ENCODE measurements at places on chromosomes 4 and X.

- no peak for DNase-seq
Observed at GRCh38 chrX:37912777-37913176, 65.4 kb upstream of the DYNLT3 start.

DNA sequence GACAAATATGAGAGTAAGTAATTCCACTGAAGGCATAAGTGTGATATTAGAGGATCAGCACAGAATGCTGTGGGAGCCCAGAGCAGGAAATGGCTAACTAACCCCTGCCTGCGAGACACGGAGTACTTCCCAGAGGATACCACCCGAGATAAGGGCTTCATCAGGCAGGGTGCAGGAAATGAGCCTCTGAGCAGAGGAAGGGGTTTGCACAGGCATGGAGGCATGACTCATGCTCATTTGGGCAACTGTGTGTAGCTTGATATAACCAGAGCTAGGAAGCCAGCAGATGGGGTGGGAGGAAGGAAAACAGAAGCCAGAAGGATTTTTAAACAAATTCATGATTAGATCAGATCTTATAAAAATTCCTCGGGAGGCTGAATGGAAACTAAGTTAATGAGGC lies 70.0 kb upstream of the TSPAN5 start:
- DNase-seq, result no peak

GRCh38 chrX:38968344-38969216 lies 167.3 kb downstream of the MID1IP1 start:
- DNase-seq, result no peak

- no peak for DNase-seq
Observed at GRCh38 chr4:148649652-148650331, 207.6 kb upstream of the NR3C2 start.

DNA sequence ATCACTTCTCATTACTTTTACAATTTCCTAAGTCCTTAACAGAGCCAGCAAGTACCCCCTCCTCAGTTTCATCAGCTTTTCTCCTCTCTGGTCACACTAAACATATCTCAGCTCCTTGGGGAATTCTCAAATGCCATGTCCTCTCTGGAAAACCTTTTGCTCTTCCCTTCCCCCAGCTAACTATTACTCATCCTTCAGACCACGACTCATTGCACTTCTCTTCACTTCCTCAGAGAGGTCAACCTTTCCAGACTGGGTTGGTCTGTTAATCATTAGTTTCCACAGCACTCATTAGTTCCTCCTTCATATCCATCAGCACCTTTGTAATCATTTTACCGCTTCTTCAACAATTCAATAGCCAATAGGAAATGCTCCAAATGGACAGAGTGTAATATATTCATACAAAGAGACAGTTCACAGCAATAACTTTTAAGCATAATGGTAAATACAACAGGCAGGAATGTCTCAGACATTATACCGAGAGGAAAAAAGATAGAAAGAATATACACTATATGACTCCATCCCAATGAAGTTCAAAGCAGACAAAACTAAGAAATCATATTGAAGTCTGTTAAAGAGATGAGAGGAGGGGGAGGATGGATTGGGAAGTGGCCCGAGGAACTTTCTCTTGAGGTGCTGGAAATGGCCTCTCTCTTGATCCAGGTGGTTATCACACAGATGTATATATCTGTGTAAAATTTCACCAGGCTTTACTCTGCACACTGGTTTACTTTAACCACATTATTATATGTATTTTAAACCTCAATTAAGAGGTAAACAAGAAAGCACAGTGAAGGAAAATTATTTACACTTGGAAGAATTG lies 39.6 kb downstream of the DDX60L start:
- no peak for DNase-seq

- no peak for DNase-seq
Observed at GRCh38 chr4:38193236-38193863, 233.2 kb downstream of the PTTG2 start.

GRCh38 chr4:21979196-21979595 lies 30.6 kb upstream of the KCNIP4 start:
- DNase-seq, result no peak

DNA sequence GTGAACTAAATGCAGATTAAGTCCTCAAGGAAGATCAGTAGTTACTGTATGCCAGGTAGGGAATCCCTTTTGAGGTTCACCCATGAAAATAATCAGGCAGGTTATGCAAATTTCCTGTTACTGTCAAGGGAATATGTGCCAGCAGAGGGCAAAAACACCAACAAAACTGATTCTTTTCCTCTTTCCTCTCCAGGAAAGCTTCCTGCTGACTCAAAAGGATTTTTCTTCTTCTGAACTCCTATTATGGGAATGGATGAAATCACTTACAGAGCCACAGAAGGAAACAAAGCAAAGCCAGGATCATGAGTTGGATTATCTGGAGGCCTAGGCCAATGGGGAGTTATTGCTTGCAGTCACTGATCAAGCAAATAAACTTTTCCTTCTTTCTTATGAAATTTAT lies 49.7 kb downstream of the TMPRSS11F start:
- no peak for DNase-seq

DNA sequence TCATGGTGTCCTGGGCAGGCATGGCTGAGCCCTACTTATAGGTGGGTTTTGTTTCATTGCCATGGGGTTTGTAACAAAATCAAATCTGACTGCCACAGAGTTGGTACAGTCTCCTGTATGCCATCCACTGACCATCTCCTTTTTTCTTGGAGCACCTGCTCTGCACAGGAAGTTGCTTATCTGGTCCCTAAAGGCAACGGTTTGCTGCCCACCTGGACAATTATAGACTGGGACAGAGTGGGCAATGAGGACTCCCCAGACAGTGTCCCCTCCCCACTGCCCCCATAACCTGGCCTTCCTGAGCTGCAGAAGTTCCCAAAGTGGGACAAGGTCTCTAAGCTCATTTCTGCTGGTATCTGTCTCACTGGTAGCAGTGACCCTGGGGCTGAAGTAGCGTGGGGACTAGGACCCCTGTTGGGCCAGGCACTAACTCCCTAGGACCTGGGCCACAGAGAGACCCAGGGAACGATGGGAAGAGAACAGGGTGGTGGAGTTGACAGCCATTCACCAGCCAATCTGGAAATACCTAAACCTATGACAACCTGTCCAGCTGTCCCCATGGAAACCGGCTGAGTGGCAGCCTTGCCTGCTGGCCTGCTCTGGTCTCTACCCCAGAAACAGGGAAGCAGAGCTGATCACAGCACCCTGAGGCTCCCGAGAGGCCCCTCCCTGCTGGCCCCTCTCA lies 64.7 kb downstream of the WFS1 start:
- DNase-seq, result no peak

DNA sequence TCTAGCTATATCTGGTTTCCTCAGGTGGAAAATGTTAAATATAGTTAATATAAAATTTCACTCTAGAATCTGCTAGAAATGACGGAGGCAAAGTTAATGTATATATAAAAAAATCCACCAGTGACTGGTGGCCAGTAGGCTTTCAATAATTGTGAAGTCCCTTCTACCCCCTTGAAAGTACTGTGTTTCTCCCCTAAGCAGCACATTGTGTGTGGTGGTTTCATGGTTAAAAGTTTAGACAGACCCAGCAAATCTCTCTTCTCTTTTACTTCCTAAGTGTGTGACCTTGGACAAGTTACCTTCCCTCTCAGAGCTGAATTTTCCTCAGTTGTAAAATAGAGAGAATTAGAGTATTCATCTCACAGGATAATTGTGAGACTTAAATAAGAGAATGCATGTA lies 600 bp upstream of the HEPH start:
- no peak for DNase-seq

- DNase-seq, result no peak
Observed at GRCh38 chr4:114600672-114601071, 2.1 kb downstream of the UGT8 start.

- no peak for DNase-seq
Observed at GRCh38 chr4:122453384-122453995, 3.0 kb downstream of the IL2 start.

- no peak for DNase-seq
Observed at GRCh38 chrX:101040197-101040596, 11.7 kb downstream of the TRMT2B start.

GRCh38 chr4:92387459-92388069 lies 83.8 kb downstream of the GRID2 start:
- no peak for DNase-seq

GRCh38 chr4:185950891-185951290 lies 118.1 kb upstream of the TLR3 start:
- DNase-seq, result no peak

DNA sequence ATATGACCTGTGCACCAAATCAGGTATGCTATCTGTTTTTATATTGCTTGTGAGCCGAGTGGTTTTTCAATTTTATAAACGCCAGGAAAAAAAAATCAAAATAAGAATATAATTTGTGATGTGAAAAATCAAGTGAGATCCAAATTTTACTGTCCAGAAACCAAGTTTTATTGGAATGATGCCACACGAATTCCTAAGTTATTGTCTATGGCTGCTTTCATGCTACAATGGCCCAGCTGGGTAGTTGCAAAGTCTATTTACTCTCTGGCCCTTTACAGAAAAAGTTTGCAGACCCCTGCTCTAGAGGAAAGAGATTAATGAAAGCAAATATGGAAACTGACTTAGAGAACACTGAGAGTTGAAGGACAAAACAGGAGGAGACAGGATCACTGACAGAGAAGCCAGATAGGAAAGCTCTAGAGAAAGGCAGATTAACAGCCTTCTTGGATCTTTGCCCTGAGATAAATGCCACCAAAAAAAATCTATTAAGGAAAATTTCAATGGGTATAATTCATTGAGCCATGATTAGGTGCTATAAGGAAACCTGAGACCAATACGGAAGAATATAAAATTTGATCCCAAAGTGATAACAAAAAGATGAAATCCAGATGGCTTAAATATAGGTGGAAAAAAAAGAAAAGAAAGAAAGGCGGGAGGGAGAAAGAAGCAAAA lies 29.8 kb downstream of the PRSS12 start:
- DNase-seq, result no peak

DNA sequence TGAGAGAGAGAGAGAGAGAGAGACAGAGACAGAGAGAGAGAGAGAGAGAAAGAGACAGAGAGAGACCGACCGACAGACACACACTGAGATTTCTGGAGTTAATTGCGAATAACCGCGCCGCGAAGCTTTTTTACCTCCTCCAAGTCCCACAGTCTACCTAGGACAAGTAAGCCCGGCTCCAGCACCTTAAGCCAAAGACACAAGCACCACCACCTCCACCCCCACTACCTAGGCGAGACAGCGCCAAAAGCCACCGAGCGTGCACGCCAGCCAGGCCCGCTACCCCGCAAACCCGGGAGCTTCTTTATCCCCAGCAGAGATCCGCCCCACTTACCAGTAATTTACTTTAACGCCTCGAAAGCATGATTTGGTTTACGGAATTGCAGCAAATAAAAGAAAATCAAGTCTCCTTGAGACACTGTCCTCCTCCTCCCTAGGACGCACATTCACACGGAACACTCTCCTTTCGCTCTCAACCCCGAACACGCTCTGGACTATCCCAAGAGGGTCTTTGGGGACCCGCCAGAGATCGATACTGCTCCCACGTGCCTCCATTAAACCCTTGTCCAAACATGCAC lies 649.6 kb upstream of the DIPK2B start:
- DNase-seq, result no peak

- DNase-seq, result no peak
Observed at GRCh38 chr4:102705391-102705935, 55.3 kb downstream of the MANBA start.

DNA sequence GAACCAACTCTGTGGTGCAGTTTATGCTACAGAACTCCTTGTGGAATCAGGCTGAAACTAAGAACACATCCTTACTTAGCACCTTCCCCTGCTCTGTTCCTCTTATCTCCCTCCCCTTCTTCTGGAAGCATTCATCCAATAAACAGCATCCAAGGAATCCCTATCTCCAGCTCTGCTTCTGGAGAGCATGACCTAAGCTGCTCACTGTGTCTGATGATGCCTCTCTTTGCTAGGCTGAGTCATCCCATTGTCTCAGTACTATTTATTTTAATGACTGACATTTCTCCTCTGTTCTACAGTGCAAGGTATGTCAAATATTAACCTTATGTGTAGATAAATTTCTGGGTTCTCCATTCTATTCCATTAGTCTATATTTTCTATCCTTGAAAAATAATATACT lies 71.2 kb downstream of the BEND2 start:
- DNase-seq, result no peak

GRCh38 chr4:145784036-145784435 lies 104.1 kb downstream of the C4orf51 start:
- no peak for DNase-seq

DNA sequence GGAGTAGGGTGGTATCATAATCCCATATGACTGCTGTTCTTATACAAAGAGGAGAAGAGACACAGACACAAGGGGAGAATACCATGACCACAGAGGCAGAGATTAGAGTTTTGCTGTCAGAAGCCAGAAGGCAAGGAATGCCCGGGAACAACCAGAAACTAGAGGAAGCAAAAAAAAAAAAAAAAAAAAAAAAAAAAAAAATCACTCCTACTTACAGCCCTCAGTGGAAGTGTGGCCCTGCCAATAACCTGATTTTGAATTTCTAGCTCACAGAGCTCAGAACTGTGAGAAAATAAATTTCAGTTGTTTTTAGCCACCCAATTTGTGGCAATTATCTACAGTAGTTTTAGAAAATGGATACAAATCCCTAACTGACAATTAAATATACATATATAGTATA lies 30.4 kb upstream of the UBE2NL start:
- no peak for DNase-seq

DNA sequence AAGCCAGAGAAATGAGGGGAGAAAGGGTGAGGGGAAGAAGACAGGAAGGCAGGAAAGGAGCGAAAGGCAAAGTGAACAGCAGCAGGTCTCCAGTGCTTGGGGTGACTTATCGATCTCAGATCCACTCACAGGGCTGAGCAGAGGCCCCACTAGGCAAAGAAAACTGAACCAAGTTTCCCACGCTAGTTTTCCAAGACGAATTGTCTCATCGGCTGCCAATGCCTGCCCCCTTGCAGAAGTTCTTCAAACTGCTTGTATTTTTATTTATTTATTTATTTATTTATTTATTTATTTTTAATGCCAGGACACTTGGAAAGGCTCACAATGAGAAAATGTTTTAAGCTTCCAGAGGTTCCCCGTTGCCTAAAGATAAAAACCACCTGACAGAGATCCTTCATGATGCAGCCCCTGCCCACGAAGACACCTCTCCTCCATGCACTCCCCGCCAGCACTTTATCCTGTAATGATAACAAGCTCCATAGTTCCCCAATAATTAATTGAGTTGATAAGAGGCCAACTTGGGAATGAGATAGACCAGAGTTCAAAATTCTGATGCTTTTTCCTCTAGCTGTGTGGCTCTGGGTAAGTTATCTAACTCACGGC lies 43.2 kb downstream of the QDPR start:
- no peak for DNase-seq

GRCh38 chr4:180160195-180160983 lies 2082.8 kb upstream of the TENM3 start:
- no peak for DNase-seq

All from activated gamma-delta T cell treated with anti-CD3 and anti-CD28 coated beads, Interleukin-2, amount 50 U/mL, for 16 hours (primary cell).